ENCODE measurements at places on chromosomes 2 and 18. TPM values are rescaled to one million over a fixed set of nuclear protein-coding genes. Genes with fewer than 3 reads are reported as not detected.

DNA sequence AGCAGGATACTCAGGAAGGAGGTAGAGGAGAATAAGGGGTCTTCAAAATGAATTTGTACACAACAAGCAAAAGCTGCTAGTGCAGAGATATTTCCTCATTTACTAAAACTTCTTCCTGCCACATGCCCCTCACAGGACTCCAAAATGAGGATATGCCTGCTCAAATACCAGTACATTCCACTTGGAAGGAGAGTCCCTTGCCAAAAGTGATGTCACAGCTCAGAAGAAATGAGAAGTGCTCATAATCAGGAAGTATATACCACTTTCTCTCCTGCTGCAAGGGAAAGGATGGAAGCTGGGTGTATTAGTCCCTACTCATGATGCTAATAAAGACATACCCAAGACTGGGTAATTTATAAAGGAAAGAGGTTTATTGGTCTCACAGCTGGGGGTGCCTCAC is 87.7 kb upstream of the FSHR start:
- no peaks in the 10 kb centered on the region for H3K36me3 ChIP-seq
- no peak for DNase-seq
- H3K4me3 ChIP-seq = no peak overlapping the region
- H3K27ac ChIP-seq = no peak overlapping the region
- H3K4me1 ChIP-seq = no peaks in the 10 kb centered on the region
- no peaks in the 10 kb centered on the region for H3K27me3 ChIP-seq

DNA sequence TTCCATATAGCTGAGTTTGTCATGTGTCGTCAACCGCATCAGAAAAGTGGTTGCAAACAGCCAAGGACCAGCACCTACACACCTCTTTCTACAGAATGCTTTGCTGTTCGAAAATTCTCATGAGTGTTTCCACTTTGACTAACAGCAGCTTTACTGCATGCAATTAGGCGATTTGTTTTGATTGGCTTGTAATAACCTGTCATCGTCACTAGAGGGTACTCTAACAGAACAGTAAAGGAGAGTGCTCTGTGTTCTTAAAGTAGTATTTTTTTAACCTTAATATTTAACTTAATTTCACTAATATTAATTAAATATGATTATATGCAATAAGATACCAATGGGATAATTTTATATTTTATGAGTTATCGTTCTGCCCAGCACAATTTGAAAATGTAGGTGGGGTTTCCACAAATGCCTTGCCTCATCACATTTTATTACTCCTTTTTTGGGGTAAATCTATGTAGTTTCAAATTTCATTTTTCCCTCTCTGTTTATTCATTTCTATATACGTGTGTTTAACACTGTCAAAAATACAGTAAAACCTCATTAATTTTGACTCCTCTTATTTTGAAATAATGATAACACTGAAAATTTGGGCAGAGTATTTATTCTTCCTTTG is 502.2 kb downstream of the NRXN1 start:
- no peak overlapping the region for H3K27ac ChIP-seq
- no peak overlapping the region for H3K4me3 ChIP-seq
- DNase-seq = peak; percentile 62

DNA sequence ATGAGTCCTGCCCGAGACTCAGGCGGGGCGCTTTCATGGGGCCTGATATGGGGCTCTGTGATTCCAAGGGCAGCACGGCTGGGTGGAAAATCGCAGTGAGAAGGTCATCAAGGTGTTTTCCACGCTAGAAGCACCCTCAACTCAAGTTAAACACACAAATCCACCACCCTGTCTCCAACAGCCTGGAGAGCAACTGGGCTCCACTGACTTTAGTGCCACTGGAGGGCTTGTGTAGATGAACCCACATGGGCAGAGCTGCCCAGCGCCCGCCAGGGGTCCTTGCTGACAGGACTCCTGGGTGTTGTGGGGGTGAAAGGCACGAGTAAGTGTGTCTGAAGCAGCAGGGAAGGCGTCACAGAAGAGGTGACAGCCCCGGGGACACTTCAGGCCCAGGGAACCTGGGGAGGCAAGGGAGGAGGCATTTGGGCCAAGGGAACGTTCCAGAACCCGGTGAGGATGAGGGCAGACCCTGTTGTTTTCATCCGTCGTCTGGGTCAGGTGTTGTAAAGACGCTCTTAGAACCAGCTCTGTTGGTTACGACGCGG is 51.8 kb upstream of the CTDP1 start:
- H3K36me3 ChIP-seq = no peaks in the 10 kb centered on the region
- no peaks in the 10 kb centered on the region for H3K4me1 ChIP-seq
- H3K4me3 ChIP-seq = no peak overlapping the region

- no peak overlapping the region for H3K27ac ChIP-seq
- peak; percentile 9 for DNase-seq
- peak overlapping the region; percentile 13 for H3K4me3 ChIP-seq
Observed at GRCh38 chr2:86790134-86790675, 508 bp downstream of the CD8A start.

GRCh38 chr2:57920342-57920939 is 126.2 kb upstream of the VRK2 start:
- no peaks in the 10 kb centered on the region for H3K27me3 ChIP-seq
- H3K4me1 ChIP-seq = no peaks in the 10 kb centered on the region
- no peak overlapping the region for H3K27ac ChIP-seq
- no peaks in the 10 kb centered on the region for H3K36me3 ChIP-seq

GRCh38 chr2:94759211-94759610 is 112.0 kb upstream of the TEKT4 start:
- no peak overlapping the region for H3K27ac ChIP-seq
- H3K36me3 ChIP-seq = no peaks in the 10 kb centered on the region
- H3K4me1 ChIP-seq = no peaks in the 10 kb centered on the region
- no peaks in the 10 kb centered on the region for H3K27me3 ChIP-seq
- no peak overlapping the region for H3K4me3 ChIP-seq
- DNase-seq = no peak

DNA sequence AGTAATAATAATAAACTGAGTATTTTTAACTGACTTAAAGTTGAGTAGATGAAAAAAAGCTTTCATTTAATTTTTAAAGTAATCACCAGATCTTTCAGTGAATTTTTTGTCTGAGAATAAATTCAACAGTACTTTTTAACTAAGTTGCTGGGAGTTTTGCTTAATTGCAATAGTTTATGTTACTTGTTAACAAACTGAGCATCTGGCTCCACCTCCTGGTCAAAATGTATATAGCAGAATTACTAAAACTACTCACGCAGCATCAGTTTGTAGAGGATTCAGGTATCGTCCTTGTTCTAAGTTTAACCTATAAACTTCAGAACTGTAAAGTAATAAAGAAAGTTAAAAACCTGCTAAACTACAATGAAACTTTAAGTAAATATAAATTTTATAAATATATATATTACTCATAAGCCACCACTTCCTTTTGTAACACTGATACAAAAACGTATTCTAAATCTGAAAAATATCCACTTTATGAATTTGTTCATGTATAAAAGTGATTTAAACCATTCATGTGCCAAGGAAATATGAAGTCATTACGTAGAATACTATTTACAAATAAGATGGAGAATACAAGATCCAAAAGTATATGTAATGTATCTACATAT is 21.3 kb downstream of the NOL10 start:
- no peaks in the 10 kb centered on the region for H3K4me1 ChIP-seq
- H3K27me3 ChIP-seq = no peaks in the 10 kb centered on the region
- no peak overlapping the region for H3K4me3 ChIP-seq
- H3K27ac ChIP-seq = no peak overlapping the region

GRCh38 chr2:62441824-62442223 is 64.2 kb downstream of the TMEM17 start:
- no peak for DNase-seq
- no peaks in the 10 kb centered on the region for H3K4me1 ChIP-seq
- no peak overlapping the region for H3K27ac ChIP-seq
- H3K4me3 ChIP-seq = no peak overlapping the region

GRCh38 chr2:54067851-54068375 is 47.5 kb upstream of the ACYP2 start:
- H3K27me3 ChIP-seq = no peaks in the 10 kb centered on the region
- H3K27ac ChIP-seq = no peak overlapping the region
- no peak overlapping the region for H3K4me3 ChIP-seq
- no peaks in the 10 kb centered on the region for H3K36me3 ChIP-seq
- H3K4me1 ChIP-seq = no peaks in the 10 kb centered on the region
- no peak for DNase-seq

DNA sequence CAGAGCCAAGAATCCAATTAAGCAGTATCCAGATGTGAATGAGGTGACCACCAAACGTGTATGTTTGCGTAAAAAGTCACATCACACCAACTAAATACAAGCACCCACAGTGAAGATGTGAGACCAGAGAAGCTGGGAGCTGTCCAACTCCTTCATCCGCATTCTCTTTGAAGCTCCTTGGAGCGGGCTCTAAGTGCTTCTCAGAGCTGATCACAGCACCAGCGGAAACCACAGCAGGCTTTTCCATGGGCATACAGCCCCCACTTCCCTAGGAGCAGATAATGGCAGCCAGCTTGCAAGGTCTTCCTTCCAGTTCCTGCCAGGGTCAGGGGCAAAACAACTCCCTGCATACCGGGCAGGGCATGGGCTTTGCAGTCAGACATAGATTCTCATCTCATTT is 36.4 kb downstream of the REEP1 start:
- peaks cover 23% of the 10 kb centered on the region for H3K4me1 ChIP-seq
- no peaks in the 10 kb centered on the region for H3K36me3 ChIP-seq
- peak; percentile 21 for DNase-seq
- H3K4me3 ChIP-seq = no peak overlapping the region
- no peak overlapping the region for H3K27ac ChIP-seq

- H3K4me3 ChIP-seq = peak overlapping the region; percentile 28
- H3K27ac ChIP-seq = peak overlapping the region; percentile 86
- H3K27me3 ChIP-seq = no peaks in the 10 kb centered on the region
Observed at GRCh38 chr2:101766337-101766736, 68.8 kb downstream of the MAP4K4 start.

DNA sequence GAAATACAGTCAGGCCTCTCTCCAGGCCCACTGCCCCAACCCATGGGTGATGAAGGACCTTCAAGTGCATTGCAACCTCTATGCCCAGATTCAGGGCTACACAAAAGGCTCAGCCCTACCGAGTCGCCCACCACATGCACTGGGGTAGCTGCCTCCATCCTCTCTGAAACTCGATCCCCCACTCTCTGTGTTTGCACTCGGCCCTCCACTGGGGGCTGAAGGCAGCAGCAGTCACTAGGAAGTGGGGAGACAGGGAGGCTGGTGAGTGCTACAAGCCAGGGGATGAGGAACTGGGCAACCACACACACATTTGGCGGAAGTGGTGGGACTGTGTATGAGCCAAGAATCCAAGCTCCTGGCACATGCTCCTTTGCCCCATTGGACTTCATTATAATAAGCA is 94.6 kb downstream of the CERS6 start:
- DNase-seq = peak; percentile 23
- H3K4me1 ChIP-seq = peaks cover 34% of the 10 kb centered on the region
- H3K27me3 ChIP-seq = no peaks in the 10 kb centered on the region
- no peak overlapping the region for H3K27ac ChIP-seq

The DUSP19 gene
- total RNA-seq = 3.5 TPM

The MDH1B gene
- total RNA-seq = 3.9 TPM

The RGPD5 gene
- 34.0 TPM for total RNA-seq

The TWIST2 gene
- total RNA-seq = 1.7 TPM

The IL36B gene
- not detected for total RNA-seq

The ANKRD62 gene
- 0.15 TPM for total RNA-seq

The VIT gene
- not detected for total RNA-seq

The ABCG8 gene
- total RNA-seq = not detected

The SERPINB10 gene
- total RNA-seq = not detected

The NDUFV2 gene
- 228 TPM for total RNA-seq

The MALL gene
- 1.4 TPM for total RNA-seq

The SNX17 gene
- total RNA-seq = 92.6 TPM

The KCTD18 gene
- 9.5 TPM for total RNA-seq

Data from neural progenitor cell (in vitro differentiated cells).